ENCODE measurements at places on chromosomes 1 and 21.

- no peak for DNase-seq
These were observed 43.8 kb upstream of the PRRX1 start for GRCh38 chr1:170620164-170620563.

DNA sequence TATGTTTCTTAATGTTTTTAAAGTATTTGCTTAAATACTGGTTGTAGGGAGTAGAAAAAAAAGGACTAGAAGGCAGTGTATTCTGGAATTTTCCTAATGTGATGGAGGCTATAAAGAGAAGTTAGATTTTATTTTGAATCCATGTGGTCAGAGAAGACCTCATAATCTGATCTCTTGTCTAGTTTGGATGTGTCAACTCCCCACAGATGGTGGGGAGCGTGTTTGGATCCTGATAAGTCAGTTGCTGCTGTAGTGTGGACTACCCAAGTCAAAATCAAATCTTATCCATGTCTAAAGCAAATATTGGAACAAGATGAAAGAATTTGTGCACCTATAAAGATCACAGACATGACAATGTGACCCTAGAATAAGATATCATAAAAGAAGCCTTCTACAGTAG lies 918.0 kb downstream of the LTN1 start:
- no peak for DNase-seq

DNA sequence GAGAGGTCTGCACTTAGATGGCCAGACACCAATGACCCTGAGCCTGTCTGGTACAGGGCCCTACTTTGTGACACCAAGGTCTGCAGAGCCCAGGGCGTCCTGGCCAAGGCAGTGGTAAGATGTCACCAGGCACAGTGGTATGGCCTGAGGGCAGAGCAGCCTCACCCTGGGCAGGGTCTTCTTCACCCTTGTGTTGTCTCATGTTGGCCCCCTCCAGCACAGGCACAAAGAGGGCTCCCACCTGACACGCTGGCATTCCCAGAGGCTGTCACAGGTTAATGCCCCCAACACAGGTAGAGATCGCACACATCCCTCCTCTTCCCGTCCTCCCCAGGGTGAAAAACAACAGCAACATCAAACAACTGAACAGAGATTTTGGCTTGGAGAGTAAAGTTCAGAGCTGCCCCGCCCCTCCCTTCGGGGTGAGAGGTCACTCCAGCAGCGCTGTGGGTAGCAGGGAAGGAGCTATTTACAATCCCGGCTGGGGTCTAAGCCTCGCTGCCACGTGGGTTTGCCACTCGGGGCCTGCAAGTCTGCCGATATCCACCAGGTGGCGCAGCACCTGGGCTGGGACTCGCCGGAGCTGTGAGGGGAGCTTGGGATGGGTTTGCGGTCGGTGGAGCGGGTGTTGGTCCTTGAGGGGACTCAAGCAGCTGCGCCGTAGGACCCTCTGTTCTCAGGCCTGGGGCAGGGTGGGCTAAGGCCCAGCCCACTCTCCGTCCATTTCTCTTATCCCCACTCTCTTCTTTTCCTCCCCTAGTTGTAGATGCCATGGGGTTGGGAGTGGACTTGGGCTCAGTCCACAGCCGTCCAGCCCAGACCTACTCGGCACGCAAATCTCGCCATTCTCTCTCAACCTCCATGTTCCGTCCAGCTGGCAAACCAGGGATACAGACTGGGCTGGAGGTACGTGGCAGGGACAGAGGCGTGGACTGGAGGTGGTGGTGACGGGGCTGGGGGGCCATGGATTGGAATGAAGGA lies 12.7 kb downstream of the EFNA3 start:
- DNase-seq = peak; percentile 51

GRCh38 chr1:56586502-56586901 lies 7.1 kb upstream of the PLPP3 start:
- no peak for DNase-seq

- no peak for DNase-seq
These were observed 35.8 kb downstream of the GREM2 start for GRCh38 chr1:240575981-240576662.

GRCh38 chr1:9465640-9466039 lies 73.6 kb upstream of the SLC25A33 start:
- DNase-seq = no peak

DNA sequence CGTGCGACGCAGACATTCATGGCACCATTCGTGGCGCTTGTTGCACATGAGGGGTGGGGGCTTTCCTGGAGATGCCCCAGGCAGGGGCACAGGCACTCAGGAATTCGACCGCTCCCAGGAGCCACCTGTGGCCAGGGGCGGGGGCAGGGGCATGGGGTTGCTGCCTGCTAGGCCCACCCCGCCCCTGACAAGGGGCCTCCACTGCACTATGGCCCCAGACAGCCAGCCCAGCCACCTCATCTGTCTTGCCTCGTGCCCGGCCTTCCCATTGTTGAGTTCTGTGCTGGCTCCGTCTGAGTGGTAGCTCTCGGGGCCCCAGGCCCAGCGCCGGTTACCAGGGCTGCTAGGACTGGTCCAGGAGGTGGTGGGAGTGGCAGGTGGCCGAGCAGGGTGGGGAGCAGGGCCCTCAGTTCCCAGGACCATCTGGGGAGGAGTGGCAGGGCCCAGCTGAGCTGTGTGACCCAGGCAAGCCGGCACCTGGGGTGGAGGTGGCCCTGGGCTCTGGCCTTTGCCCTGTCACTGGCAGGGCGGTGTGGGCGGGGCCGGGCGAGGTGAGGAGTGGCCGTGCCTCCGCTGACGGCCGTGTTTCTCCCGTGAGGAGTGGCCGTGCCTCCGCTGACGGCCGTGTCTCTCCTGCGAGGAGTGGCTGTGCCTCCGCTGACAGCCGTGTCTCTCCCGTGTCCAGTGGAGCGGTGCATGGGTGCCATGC lies 1.9 kb downstream of the PLCH2 start:
- no peak for DNase-seq

DNA sequence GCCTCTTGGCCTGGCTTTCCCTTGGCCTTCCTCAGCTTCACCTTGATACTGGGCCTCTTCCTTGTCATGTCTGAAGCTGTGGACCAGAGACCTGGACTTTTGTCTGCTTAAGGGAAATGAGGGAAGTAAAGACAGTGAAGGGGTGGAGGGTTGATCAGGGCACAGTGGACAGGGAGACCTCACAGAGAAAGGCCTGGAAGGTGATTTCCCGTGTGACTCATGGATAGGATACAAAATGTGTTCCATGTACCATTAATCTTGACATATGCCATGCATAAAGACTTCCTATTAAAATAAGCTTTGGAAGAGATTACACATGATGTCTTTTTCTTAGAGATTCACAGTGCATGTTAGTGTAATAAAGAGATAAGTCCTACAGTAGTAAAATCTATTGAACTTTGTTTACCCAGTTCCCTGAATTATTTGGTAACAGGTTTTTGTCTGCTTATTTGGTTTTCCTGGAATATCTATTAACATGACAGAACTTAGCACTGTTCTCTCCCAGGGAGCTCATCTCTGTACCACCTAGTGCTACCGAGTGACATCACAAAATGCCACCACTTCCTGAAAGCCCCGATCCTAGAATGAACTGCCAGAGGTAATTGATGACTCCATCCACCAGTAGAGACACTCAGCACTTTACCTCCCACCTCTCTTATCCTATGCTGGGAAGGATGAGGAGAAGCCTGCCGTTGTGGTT lies 22.2 kb downstream of the UBE2T start:
- no peak for DNase-seq

DNA sequence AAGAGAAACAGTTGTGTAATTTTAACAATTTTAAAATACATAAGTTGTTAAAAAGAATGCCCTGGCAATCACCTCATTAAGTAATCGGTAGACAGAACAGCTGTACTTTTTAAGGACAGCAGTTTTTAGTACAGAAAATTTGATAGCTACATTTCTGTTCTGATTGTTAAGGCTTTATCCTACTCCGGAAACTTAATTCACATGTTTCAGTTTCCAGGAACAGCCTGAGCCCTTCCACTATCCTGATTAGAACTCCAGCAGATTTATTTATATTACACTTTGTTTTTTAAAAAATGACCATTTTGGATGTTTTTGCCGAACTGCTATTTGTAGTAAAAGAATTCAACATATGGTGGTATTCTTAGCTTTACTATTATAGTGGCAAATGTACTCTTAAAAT lies 8.7 kb downstream of the PRRC2C start:
- DNase-seq = no peak

- DNase-seq = no peak
These were observed 243.2 kb upstream of the RAB4A start for GRCh38 chr1:229027622-229028182.

GRCh38 chr1:162732566-162733335 lies 57.8 kb upstream of the HSD17B7 start:
- DNase-seq = no peak

DNA sequence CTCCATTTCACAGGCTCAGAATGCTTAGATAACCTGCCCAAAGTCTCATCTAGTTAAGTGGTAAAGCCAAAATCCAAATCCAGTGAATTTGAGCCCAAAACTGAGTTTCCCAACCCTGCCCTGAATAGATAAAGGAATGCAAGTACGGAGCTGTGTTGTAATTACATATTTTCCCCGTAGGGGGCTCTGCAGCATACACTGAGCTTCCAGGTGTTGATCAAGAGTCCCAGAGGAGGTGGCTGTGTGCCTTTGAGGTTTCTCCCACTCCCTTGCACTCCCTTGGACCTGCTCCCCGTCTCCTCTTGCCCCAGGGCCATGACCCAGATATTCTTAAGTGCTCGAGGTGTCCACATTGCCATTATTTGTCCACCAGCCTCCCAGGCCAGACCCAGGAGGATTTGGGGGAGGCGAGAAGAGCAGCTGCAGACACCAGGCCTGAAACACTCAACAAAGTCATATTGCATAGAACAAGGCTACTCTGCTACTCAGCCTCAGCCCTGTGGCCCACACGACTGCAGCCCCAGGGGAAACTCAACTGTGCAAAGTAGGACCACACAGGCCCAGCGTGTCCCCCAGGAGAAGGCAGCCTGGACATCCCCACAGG lies 18.4 kb upstream of the LY9 start:
- no peak for DNase-seq

- no peak for DNase-seq
These were observed 12.3 kb upstream of the LRRC8D start for GRCh38 chr1:89808441-89809117.

- DNase-seq = no peak
These were observed 669 bp upstream of the ARL8A start for GRCh38 chr1:202145068-202145743.

- no peak for DNase-seq
These were observed 63.6 kb downstream of the EPHB2 start for GRCh38 chr1:22773981-22774832.

DNA sequence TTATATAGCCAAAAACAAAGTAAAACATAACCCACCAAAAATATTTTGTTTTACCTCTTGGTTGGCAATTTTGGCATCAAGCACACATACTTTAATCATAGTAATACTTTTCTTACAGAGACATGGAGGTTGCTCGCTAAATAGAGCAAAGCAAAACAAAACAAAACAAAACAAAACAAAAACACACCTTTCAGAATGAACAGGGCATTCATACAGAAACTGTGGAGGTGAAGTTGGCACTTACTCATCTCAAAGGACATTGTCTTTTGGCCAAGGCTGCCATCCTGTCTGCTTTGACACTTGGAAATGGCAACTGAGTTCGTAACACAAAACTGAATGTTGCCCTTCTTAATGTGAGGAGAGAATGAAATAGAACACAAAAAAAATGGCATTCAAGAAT lies 773.1 kb downstream of the USP25 start:
- no peak for DNase-seq

GRCh38 chr21:40395732-40396131 lies 451.2 kb downstream of the DSCAM start:
- DNase-seq = no peak

DNA sequence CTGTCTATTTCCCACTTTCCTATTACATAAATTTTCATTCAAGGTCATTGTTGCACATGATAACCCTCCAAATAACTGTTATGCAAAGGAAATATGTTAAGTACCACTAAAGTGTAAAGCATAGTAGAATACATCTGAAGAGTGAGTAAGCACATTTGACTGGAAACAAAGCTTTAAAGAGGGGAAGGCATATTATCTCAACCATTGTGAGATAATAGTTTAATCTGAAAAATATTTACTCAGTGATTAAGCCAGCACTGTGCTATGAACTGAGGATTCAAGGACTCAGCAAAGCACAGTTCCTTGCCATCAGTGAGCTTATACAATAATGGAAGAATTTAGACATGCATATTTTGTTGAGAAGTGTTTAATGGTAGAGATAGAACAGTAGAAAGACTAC lies 127.4 kb downstream of the HMCN1 start:
- DNase-seq = no peak

DNA sequence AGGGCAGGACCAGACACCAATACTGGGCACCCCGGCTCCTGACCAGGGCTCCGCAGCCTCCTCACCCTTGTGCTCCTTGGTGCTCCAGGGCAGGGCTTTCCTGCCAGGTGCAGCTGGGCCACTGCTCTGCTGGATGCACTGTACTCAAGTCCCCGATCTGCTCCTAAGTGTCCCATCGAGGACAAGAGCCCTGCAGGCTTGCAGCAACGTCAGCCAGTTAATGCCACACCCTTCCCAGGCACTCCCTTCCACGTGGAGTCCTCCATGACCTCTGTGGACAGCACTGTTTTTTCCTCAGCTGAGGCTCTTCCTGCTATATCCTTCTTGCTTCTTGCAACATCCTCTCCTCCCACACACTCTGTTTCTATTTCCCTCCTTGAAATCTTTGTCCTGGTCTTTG lies 94.0 kb upstream of the NGF start:
- no peak for DNase-seq

DNA sequence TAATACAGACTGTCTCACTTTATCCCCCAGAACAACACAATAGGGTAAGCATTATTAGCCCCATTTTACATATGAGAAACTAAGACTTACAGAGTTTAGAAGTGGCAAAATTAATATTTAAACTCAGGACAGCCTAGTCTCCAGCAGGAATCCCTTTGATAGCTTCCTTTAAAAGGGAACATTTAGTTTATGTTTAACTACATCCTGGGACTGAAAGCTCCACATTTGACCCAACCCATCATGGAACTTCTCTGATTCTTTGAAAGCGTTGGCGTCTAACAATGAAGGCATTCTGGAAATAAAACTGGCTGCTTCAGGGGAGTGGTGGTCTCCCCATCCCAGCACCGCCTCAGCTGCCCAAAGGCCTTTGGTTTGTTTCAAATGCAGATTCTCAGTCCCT lies 250.6 kb upstream of the NFIA start:
- no peak for DNase-seq

- no peak for DNase-seq
These were observed 77.6 kb downstream of the CLIC4 start for GRCh38 chr1:24822887-24823286.

- no peak for DNase-seq
These were observed 163.7 kb downstream of the NTMT2 start for GRCh38 chr1:170309389-170310013.

- DNase-seq = no peak
These were observed 10.2 kb downstream of the NES start for GRCh38 chr1:156666862-156667609.

DNA sequence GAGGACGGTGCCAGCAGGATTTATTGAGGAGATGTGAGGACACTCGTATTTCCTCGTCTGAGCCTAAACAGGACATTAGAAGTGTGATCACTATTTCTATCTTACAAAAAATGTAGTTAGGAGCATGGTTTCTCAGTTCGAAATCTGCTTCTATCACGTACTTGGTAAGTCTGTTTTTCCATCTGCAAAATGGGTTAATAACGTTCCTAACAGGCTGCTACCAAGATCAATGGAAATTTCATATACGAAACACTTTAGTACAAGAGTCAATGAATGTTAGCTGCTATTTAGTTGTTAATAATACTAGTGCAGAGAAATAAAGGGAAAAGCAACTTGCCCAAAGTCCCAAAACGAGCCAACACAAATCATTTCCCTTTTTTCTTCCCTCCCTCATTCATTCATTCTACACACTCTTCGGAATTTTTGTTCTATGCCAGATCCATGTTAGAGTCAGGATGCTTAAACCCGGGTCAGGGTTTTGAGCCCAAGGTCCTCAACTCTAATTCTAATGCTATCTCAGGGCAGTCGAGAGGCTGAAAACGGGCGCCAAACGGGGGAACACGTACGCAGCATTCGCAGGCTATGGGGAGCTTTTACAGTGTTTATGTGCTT lies 608 bp downstream of the SNRNP40 start:
- DNase-seq = no peak
